NCI-H187 treated with DMSO at 0.1 percent for 48 hours (cell line): ENCODE measurements at places on chromosomes 6 and 20.

GRCh38 chr20:740162-740561, 28.1 kb downstream of the SLC52A3 start:
- DNase-seq, result no peak

- no peak for DNase-seq
Measured at GRCh38 chr6:117270055-117270842, 4.9 kb downstream of the VGLL2 start.

- no peak for DNase-seq
Measured at GRCh38 chr6:105372849-105373182, 30.1 kb downstream of the PREP start.

DNA sequence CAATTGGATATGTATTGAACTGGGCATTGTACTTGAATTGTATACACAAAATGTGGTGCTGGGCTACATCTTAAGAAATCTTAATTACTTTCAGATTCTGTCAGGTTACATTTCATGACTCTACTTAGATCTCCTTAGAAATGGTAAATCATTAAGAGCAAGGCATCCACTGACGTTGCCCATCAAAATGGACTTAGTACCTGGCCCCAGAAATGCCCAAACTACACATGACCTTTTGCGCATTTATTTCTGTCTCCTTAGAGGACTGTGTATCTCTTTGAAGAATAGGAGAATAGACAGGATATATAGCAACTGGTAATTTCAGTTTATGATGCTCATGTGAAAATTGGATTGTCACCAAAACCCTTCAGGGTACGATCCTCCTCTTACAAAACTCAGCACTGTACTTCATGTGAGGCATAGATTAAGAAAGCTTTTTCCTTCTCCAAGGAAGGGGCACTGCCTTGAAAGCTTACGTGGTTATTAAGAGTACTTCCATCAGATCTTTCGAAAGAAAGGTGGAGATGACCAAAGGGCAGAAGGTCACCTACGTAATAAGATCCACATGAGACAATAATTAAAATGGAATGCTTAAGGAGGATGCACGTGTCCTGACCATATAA, 61.4 kb upstream of the BMP2 start:
- no peak for DNase-seq

GRCh38 chr6:139533171-139533570, 158.7 kb upstream of the CITED2 start:
- no peak for DNase-seq

- DNase-seq, result no peak
Measured at GRCh38 chr6:56235245-56235644, 12.1 kb downstream of the COL21A1 start.

DNA sequence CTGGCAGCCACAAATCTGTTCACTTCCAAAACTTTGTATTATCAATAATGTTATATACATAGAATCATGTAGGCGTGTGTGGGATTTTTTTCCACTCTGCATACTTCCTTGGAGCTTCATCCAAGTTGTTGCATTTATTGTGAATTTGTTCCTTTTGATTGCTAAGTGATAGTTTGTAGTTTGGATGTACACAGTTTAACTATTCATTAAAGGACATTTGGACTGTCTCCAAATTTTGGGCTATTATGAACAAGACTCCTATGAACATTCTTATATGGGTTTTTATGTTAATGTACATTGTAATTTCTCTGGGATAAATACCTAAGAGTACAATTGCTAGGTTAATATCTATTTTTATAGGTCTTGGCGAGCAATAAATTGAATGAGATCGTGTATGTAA, 36.2 kb upstream of the GCNT2 start:
- no peak for DNase-seq

- DNase-seq, result no peak
Measured at GRCh38 chr6:32127409-32127716, 683 bp downstream of the ATF6B start.

DNA sequence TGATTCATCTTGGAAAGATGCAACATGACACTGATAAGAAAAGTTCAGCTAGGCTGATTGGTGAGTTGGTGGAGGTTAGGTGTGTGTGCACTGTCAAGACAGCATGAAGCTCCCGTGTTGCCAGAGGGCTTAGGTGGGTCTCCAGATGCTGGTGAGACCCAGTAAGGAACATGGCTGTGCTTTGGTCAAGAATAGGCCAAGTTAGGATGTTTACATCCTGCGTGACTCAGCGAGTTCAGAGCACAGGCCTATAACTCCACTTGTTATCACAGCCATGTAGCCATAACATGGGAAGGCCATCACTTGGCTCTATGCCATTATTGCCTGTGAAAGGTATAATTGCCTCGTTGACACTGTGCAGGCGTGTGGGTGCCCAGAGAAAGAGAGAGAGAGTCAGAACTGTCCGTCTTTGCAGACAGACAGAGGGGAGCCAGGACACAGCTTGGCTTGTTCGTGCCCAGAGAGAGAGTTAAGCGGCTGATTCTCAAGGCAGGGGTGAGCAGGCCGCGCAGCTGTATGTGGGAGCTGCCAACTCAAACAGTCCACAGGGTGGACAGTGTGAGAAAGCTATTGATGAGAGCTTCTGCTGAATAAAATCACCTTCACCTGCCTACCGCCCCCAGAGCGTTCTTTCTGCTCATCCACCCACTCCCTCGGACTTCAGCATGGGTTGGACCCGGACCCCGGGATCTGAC, 43.5 kb downstream of the OR2B6 start:
- DNase-seq, result no peak

- no peak for DNase-seq
Measured at GRCh38 chr6:151263967-151264366, 24.2 kb downstream of the AKAP12 start.

DNA sequence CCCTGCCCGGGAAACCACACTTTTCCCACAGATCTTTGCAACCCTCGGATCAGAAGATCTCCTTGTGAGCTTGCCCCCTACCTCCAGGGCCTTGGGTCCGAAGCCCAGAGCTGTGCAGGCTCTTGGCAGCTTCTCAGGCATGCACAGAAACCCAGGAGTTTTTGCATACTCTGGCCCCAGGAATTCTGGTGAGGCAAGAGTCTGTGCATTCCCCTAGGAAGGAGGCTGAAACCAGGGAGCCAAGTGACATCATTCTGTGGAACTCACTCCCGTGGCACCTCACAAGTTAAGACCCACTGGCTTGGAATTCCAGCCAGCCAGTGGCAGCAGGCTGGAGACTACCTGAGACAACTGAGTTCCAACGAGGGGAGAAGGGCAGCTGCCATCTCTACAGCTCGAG, 100.1 kb downstream of the TNFRSF21 start:
- no peak for DNase-seq

DNA sequence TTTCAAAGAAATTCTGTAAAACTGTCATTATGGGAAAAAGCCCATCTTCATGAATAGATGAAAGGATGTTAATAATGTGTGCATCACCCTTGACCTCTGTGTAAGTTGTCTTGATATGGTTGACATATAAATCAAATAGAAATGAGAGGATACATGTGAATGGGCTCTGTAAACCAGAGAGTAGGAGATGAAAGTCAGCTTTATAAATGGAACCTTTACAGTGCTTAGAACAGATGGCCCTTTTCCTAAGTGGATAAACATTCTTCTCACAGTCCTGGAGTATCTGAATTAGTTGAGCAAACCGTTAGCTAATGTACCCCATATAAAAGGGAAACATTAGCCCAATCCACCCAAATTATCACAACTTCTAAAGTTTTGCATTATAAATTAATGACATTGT, 57.5 kb downstream of the MYLK4 start:
- no peak for DNase-seq

DNA sequence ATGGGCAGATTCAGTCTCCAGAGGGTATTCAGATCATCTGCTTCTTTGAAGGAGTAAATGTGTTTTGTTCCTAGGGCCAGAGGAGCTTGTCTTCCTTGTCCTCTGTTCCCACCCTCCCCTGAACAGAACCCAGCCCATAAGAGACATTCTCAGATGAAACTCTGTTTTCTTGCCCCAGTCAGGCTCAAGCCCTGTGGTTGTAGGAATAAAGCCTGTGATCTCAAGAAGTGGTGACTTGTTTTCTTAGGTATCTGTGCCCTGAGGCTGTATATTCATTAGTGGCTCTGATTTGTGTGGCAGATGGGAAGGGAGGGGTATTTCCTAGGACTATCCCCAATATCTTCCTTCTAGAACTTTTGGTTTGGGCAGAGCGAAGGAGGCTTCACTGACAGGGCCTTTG, 27.9 kb downstream of the GSS start:
- no peak for DNase-seq

GRCh38 chr6:139752086-139752485, 377.6 kb upstream of the CITED2 start:
- DNase-seq, result no peak

DNA sequence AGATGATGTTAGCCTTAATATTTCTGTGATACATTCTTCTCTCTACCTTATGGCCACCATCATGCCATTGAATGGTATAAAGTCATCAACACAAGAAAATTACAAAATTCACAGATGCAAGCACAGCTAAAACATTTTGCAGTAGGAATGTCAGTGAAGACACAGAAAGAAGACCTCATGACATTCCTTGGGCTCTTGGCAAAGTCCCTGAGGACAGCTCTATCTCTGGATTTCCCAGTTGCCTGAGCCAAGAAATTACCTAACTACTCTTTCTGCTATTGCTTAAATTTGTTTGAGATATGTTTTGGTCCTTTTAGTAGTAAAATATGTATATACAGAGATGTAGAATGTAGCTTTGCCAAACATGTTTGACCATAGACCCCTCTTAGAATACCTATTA, 201.0 kb upstream of the STXBP5 start:
- DNase-seq, result no peak

DNA sequence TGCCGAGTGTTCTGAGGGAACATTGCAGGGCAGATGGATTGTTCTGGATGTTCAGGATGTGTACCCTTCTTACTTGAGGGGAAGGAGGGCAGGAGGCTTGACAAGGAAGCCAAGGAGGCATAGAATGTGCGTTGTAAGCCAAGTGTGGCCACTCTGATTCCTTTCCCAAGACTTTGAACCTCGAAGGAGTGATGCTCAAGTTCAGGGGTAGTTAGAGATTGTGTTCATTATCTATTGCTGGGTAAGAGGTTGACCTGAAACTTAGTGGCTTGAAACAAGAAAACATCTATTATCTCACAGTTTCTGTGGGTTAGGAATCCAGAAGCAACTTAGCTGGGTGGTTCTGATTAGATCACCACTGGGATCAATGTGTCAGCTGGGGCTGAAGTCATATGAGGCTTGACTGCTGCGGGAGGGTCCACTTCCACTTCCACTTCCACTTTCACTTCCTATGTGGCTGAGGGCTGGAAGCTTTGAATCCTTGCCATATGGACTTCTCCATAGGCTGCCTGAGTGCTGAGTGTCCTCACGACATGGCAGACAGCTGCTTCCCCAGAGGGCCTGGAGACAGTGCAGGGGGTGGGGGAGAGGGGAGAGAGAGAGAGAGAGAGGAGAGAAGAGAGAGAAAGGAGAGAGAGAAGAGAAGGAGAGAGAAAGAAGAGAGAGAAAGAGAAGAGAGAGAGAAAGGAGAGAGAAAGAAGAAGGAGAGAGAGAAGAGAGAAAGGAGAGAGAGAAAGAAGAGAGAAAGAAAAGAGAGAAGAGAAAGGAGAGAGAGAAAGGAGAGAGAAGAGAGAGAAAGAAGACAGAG, 6.9 kb upstream of the CD40 start:
- DNase-seq, result no peak
